ENCODE measurements at places on chromosomes 12 and 14. TPM values are rescaled to one million over a fixed set of nuclear protein-coding genes. Genes with fewer than 3 reads are reported as not detected.

DNA sequence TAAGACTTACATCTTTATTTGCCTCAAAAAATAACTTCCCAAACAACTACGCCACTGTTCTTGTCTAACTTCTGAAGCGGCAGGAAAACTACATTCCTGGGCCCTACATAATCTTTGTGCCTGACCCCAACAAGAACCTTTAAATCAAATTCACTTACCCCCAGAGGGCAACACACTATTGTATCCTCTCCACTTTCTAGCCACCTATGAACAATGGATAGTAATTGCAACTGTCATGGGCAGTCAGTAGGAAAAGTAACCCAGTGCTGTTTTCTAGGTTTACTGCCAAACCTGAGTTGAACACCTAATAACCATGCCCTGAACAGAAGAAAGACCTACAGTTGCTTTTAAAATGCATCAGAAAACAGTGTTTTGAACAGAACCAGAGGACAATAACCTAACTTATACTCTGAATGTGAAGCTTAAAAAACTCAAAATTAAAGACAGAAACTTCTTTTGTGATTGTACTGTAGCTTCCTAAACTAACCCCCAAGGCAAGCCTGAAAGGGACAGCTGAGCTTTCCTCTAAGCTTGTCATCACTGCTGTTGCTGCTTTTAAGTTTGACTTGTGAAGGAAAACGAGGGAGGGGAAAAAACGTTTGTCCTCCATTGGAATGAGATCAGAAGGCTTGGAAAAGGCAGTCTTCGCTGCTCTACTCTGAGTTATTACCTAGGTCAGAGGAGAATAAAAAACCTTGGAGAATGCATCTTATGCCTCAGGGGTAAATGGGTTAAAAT lies 195.7 kb downstream of the SOX5 start:
- H3K27me3 ChIP-seq, result no peaks in the 10 kb centered on the region
- H3K36me3 ChIP-seq, result no peaks in the 10 kb centered on the region
- no peak overlapping the region for H3K4me3 ChIP-seq
- H3K27ac ChIP-seq, result no peak overlapping the region
- DNase-seq, result no peak

DNA sequence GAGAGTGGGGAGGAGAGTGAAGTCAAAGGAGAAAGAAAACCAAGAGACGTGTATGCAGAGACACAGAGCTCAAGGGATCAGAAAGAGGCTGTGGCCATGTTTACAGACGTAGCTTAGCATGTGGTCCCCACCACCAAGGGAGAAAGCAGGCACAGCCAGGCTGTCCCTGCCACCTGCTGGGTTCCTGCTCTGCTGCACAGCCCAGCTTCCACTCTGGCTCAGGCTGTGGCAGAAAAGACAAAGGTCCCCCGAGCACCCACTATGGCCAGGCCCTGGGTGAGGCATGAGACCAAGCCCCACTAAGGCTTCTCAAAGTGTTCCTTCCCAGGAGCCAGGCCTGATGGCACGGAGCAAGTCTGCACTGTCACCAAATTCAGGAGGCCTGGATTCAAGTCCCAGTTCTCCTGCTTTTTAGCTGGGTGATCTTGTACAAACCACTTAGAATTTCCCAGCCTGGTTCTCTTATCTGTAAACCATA lies 25.9 kb upstream of the COL2A1 start:
- no peak for DNase-seq
- no peaks in the 10 kb centered on the region for H3K36me3 ChIP-seq
- peaks cover 3% of the 10 kb centered on the region for H3K4me1 ChIP-seq
- H3K27ac ChIP-seq, result no peak overlapping the region
- no peaks in the 10 kb centered on the region for H3K27me3 ChIP-seq
- H3K4me3 ChIP-seq, result no peak overlapping the region

DNA sequence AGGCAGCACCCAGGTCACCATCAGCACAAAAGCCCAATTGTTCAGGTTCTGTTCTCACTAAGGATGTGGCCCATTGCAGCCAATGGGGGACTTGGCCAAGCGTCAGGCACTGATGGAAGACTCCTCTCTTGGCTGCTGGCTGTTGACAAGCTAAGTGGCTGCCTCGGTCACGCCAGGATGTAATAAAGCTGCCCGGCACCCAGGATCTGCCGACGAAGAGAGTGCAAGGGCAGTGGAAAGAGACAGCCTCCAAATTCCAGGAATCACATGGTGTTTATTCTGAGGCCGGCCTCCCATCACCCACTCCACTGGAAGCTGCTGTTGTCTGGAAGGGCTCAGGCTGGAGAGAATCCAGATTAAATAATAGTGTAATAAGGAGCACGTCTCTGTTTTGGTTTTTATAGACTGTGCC lies 451.8 kb upstream of the TBX3 start:
- H3K36me3 ChIP-seq, result no peaks in the 10 kb centered on the region
- no peak overlapping the region for H3K27ac ChIP-seq
- H3K27me3 ChIP-seq, result no peaks in the 10 kb centered on the region
- DNase-seq, result no peak

GRCh38 chr12:88993651-88994050 lies 358.6 kb downstream of the DUSP6 start:
- no peak for DNase-seq
- no peak overlapping the region for H3K4me3 ChIP-seq
- no peaks in the 10 kb centered on the region for H3K27me3 ChIP-seq
- H3K4me1 ChIP-seq, result peaks cover 4% of the 10 kb centered on the region
- no peaks in the 10 kb centered on the region for H3K36me3 ChIP-seq

Gene PTPRR
- 2.1 TPM for total RNA-seq

Gene CCDC38
- total RNA-seq, result 0.17 TPM

Gene KRT85
- total RNA-seq, result not detected

Gene TSHR
- total RNA-seq, result not detected
